ENCODE measurements at places on chromosomes 6 and 20.

DNA sequence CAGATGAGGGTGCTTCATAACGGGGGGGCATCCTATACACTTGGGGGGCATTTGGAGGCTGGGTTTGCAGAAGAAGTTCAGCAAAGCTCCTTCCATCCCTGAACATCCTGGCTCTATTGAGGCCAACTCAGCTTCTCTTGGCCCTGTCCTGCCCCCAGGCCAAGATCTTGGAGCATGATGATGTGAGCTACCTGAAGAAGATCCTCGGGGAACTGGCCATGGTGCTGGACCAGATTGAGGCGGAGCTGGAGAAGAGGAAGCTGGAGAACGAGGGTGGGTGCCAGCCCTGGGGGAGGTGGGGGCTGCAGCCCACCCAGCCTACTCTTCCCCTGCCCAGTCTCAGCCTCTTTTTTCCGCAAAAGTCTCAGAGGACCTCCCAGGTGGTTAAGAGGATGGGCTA is 17.2 kb downstream of the GDAP1L1 start:
- DNase-seq: no peak

DNA sequence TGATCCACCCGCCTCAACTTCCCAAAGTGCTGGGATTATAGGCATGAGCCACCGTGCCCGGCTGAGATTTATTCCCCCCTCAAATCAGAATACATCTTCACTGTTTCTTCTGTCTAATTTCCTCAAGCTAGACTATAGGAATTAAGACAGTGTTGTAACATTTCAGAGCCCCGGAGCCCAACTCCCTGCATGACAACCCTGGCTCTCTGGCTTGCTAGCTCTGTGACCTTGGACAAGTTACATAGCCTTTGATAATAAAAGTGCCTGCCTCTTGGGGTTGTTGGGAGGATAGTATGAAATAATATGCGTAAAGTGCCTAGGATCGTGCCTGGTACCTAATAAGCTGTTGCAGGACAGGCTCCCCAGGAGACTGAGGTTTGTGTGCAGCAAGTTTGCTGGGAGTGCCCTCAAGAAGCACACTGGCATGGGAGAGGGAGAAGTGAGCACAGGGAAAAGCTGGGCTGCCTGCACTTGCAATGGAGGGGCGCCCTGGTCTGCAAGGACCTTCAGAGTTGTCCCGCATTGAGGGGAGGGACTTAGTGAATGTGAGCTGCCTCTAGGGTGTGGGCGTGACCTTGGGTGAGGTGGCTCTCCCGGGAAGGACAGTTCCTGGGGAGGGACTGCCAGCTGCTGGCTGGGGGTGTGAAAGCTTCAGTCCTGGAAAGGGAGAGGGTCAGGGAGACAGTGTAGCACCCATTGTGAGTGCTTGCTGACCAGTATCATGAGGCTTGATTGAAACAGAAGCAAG is 43.4 kb downstream of the TAF8 start:
- no peak for DNase-seq

DNA sequence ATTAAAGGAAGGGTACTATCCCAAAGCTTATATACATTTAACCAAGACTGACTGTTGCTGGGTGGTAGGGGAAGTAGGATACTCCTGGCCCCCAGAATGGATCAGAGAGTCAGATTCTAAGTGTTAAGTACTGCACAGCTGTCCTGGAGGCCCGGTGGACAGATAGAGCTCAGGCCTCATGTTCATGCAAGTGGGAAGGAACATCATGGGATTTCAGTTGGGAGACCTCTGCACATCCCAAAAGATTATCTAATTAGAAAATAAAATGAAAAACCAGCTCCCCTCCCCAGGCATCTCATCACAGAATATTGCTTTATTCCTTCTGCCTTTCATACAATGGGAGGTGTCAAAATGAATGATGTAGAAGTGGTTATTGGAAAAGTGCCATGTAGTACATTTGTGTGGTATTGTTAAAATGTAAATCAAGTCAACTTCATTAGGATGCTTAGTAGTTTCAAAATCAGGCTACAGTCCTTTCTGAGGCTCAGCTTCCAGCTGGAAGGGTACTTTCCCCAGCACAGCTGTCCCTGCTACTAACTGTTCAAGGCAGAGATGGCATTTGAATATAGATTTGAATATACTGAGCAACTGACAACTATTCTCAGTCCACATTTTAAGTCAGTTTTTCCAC is 82.9 kb downstream of the SLC35B3 start:
- no peak for DNase-seq

DNA sequence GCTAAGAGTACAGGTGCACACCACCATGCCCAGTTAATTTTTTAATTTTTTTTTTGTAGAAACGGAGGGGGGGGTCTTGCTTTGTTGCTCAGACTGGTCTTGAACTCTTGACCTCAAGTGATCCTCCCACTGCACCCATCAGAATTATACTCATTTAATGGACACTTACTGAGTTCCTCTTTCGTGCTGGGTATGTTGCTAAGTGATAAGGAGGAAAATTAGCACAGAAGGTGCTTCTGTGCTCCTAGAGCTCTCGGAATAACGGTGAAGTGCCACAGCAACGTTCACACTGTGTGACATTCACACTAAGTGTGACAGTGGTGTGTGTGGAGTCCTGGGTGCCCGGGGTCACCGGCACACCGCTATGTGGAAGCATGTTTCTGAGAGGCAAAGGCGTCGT is 32.1 kb upstream of the BMP6 start:
- DNase-seq: no peak

- DNase-seq: no peak
These were observed 146.3 kb downstream of the SOX4 start for GRCh38 chr6:21739838-21740237.

DNA sequence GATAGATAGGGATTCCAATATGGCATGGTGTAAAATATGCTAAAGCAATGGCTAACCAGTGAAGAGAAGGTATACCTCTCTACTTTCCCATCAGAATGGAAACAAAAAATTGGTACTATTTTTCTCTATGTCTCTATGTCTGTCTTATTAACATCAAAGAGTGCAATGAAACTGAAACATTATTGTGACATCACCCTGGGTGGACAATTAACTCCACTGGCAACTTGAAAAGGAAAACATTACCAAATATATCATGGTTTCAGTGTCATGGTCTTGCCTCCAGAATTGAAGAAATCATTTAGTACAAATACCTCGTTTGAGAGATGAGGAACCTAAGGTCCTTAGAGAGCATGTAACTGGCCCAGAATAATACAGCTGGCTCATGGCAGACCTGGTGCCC is 1132.5 kb upstream of the MAP3K7 start:
- no peak for DNase-seq

GRCh38 chr20:4901031-4901818 is 100.1 kb downstream of the SLC23A2 start:
- no peak for DNase-seq

GRCh38 chr20:57996936-57997890 is 231.2 kb downstream of the ANKRD60 start:
- DNase-seq: no peak

DNA sequence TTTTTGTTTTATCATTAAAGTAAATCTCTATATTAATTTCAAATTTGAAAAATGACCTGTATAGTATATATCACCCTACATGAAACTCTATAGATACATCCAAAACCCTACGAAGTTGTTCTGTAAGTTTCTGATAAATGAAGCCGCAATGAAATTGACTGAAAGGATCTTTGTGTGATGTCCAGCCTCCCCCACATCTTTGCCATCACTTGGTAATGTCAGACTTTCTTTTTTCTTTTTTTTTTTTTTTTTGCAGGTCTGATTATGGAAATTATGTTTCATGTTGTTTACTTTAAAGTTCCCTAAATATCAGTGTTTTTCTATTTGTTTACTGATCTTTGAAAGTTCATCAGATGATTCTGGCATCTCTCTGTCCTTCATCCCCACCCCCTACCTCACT is 155.6 kb upstream of the CDH4 start:
- no peak for DNase-seq

DNA sequence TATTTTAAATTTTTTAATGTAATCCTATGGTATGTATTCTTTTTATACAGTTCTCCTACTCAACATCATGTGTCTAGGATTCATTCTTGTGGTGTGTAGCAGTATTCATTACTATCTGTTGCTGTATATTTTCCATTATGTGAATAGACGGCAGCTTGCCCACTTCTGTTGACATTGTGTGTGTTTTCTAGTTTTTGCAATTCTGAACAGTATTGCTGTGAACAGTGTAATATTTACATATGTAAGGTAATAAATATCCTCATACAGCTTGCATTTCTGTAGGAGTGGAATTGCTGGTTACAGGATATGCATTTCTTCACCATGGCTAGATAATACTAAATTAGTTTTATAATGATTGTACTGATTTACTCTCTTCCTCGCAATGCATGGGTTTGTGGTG is 51.9 kb downstream of the SCAF8 start:
- no peak for DNase-seq

DNA sequence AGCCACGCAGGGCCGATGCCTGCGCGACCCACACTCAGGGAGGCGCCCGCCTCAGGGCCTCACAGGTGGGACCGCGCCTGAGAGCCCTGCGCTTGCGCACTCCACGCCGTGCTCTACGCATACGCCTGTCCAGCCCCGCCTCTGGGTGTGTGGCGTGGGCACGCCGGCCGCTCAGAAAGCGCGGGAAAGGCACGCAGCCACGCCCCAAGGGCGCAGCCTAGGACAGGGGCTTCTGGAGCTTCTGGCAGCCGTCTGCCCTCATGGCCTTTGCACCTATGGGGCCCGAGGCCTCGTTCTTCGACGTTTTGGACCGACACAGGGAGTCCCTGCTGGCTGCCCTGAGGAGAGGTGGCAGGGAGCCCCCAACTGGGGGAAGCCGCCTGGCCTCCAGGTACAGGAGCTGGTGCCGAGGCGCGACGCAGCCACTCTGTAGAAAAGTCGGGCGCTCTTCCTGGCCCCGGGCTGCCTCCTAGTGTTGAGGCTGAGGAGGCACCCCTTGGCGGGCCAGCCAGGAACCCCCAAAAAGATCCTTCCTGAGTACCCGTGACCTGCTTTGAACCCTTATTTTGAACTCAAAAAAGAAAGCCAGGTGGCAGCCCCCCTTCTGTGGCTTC is at the start of gene SPO11:
SPO11 (plus strand) TSS at position 196 of the 614 bp plus-strand sequence; CDS start at position 261, 65 bp downstream.
- DNase-seq: no peak

DNA sequence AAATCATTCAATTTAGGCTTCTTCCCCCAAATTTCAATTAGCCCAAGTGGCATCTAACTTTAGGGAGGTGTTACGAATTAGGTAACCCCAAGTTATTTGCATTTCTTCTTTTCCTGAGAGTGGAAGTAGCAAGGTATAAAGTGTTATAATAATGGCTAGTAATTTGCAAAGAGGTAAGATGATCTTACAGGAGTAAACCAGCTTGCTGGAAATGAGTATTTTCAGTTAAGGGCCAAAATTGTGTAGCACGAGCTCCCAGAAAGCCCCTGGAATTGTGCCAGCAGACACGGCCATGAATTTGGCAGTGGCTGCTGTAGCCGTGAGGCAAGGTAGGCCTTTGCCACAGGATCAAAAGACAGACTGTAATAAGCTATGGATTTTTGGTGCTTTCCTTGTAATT is 38.0 kb downstream of the CITED2 start:
- no peak for DNase-seq

DNA sequence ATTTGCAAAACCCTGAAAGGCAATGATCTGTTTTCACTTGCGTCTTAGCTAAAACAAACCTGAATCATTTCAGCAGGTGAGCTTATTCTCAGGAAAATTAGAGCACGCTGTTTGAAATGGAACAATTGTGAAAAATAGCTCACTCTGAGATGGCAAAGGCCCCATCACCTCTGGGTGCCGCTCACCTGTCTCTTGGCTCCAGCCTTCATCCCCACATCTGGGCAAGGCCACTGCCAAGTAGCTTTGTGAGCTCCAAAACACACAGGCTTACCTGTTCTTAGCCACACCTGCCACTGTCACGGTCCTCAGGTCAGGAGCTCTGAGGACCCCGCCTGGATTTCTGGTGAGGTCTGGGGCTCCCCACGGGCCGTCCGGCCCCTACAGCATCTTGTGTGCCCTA is 66.7 kb downstream of the SMOC2 start:
- no peak for DNase-seq

DNA sequence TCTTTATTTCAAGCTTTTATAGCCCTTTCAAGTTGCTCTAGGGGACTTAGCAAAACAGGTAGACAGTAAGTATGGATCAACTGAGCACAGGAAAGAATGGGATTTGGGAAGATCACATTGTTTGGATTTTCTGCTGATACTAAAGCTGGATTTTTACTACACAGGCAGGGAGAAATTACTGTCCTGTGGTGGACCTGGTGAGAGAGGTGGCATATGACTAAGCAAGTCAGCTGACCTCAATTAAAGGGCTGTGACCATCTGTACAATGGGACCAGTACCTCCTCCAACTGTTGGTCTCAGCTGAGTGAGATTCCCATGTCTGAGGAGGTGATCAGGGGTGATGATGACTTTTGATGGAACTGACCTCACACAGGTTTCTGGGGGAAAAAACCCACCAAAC is 28.0 kb downstream of the RREB1 start:
- DNase-seq: no peak

DNA sequence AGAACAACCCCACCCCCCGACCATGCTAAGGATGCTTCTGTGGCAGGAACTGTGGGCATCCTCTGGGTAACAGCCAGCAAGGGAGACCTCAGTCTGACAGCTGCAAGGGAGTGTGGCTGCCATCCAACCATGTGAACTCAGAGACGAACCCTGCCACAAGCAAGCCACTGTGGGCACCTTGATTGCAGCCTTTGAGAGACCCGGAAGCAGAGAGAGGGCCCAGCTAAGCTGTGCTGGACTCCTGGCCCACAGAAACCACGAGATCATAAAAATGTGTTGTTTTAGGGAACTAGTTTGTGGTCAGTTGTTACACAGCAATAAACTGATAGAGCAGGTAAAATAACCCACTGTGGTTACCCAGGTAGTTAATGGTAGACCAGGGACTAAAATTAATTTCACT is 414.6 kb downstream of the CDH26 start:
- DNase-seq: no peak

DNA sequence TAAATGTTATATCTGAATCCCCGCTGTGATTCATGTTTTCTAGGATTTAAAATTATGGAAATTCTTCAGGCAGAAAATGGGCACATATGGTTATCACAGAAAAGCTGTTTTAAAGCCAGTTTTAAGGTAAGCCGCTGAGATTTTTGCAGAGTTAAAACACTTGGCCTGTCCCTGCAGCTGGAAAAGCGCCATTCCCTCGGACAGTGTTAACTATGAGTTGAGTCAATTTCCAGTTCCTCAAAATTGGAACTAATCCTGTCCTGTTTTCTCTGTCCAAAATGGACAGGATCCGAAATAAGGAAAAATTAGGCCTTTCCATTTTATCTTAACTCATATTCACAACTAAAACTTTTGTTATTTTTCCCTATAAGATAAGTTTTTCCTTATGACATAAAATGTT is 225.2 kb downstream of the SAMD5 start:
- no peak for DNase-seq

DNA sequence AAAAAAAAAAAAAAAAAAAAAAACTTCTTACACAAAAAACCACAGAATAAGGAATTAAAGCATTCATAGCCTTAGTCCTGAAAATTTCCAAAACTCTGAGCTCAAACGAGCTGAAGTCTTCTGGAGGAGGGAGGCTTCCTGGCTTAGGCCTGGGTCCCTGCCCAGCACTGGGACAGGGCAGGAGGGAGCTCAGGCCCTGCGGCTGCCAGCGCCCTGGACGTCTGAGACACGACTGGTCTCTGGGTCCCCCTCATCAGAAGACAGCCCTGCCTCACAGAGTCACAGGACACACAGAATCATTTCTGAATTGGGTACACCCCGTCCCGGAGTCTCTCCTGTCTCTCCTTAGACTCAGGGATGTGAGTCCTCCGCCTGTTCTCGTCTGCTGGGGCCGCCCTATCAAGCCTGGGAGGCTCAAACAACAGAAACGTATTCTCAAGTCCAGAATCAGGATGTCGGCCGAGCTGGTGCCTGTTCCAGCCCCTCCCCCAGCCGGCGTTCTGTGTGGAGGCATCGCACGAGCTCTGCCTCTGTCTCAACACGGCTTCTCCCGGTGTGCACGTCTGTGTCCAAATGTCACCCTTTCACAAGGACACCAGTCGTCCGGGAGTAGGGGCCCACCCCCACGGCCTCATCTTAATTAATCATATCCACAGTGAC is 39.4 kb downstream of the ZBTB46 start:
- DNase-seq: no peak
